KG1 (cell line): ENCODE measurements at places on chromosomes 11 and 22.

DNA sequence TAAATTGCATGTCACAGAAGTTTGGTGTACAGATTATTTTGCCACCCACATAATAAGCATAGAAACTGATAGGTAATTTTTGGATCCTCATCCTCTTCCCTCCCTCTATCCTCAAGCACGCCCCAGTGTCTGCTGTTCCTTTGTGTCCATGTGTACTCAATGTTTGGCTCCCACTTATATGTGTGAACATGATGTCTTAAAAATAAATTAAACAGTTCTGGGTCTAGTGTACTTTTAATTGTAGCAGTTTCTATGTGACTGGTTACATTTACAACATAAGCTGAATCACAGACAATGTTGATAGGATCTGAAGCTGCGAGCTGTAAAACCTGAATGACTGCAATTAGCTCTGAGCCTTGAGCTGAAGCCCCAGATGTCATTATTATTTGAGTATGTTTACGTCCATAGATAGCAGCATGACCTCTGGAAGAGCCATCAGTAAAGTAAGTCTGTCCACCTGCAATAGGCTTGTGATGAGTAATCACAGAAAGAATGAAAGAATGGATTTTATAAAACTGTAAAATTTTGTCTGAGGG, 29.7 kb downstream of the OR10A6 start:
- no peak for DNase-seq

DNA sequence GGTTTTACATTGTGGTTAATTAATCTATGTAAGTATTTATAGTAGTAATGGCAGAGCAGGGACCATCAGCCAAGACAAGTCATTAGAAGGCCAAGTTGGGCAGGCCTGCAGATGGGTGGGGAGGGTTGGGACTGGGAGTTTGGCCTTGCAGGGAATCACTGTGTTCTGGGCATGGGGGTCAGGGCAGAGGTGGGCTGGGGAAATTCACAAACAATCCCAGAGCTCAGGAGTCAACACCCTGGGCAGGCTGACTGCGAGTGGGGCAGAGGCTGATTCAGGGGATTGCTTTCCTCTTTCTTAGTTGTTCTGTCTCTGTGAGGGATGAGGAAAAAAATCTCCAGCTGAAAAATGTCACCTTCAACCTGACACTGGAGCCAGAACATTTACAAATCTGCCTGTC, 322.5 kb downstream of the NTM start:
- DNase-seq: no peak

GRCh38 chr11:45179686-45180178, 33.3 kb downstream of the PRDM11 start:
- no peak for DNase-seq

- DNase-seq: peak; percentile 78
These were observed 92.7 kb downstream of the SGSM3 start for GRCh38 chr22:40463017-40463631.

DNA sequence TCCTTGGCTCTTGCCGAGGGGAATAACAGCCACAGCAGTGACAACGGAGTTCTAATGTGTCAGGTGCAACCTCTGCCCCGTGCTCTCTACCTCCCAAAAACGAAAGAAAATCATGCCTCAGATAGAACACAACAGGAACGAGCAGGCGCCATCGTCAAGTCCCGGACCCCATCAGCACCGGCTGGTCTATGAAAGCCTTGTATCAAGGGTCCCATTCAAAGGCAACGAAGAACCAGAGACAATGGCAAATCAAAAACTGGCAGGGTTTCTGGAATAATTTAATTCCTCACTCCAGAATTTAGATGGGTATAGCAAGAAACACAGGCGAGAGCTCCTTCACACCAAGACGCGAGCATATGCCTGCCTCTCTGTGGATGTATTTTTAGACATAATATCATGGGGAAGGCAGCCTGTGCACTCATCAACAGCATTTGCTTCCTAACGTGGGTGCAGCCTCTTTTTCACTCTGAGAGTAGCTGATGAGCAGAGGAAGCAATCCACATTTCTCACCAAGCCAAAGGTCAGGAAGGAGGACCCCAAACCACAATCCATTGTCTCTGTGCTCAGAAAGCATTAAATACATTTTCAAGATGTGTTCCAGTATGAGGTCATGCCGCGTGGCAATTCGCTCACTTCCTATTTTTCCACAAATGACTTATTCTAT, 193.4 kb upstream of the BLID start:
- DNase-seq: no peak

- no peak for DNase-seq
These were observed 33.3 kb downstream of the MPPED2 start for GRCh38 chr11:30552839-30553238.
